ENCODE measurements at places on chromosomes 7 and 10. TPM values are rescaled to one million over a fixed set of nuclear protein-coding genes. Genes with fewer than 3 reads are reported as not detected.

- DNase-seq = no peak
These were observed 53.4 kb downstream of the TMEM209 start for GRCh38 chr7:130151591-130152492.

The IRF5 gene
- total RNA-seq = 0.81 TPM

- DNase-seq = no peak
These were observed 313.9 kb upstream of the ZNF32 start for GRCh38 chr10:43962346-43963191.

The PON2 gene
- total RNA-seq = 57.5 TPM

DNA sequence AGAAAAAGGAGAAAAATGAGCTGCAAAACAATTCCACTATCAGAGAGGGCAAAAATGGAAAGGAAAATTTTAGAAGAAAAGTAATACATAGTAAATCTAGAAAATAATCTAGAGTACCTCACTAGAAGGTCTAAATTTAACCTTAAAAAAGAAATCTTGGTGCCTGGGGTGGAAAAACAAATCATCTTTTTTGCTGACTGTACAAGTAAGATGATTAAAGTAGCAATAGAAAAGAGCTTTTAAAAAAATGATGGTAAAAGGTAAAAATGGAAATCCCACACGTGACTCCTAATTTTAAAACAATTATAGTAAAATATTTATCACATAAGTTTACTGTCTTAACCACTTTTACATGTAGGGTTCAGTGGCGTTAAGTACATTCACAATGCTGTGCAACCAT, 28.8 kb upstream of the GOT1 start:
- no peak for DNase-seq

- no peak for DNase-seq
These were observed 294.2 kb downstream of the ZNF248 start for GRCh38 chr10:37563107-37563714.

The C10orf67 gene
- 0.11 TPM for total RNA-seq

The NCAPG2 gene
- 38.1 TPM for total RNA-seq

The VPS37D gene
- 2.1 TPM for total RNA-seq

DNA sequence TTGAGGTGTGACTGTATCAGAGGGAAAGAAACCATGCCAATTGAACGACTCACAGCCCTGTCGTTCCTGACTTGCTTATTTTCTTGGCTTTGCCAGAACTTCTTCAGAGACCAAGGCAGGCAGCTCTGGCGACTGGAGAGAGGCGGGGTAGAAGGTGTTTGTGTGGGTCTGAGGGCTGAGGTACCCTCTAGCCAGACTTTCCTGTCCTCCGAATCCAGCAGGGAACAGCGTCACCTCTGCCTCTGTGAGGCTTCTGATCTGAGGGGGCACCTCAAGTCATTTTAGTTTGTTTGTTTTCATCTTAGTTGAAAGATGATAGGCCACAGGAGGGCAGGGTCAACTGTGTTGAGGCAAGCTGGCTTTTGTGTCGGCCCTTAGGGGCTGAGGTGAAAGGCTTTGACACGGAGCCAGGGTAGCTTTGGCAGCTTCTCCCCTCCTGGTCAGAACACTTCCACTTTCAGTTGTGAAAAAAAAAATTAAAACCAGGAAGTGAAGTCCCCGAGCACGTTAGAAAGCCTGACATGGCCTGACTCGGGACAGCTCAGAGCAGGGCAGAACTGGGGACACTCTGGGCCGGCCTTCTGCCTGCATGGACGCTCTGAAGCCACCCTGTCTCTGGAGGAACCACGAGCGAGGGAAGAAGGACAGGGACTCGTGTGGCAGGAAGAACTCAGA, 1.9 kb downstream of the ACSL5 start:
- no peak for DNase-seq

GRCh38 chr10:69901628-69902505, 100.2 kb downstream of the COL13A1 start:
- DNase-seq = no peak

GRCh38 chr7:84060760-84061261, 133.8 kb downstream of the SEMA3A start:
- peak; percentile 78 for DNase-seq

The PNLIP gene
- total RNA-seq = not detected

Measured in foreskin keratinocyte (primary cell).